Heart left ventricle (tissue), 16 donors: ENCODE measurements at places on chromosomes 4 and X. TPM values are rescaled to one million over a fixed set of nuclear protein-coding genes. Genes with fewer than 3 reads are reported as not detected.

DNA sequence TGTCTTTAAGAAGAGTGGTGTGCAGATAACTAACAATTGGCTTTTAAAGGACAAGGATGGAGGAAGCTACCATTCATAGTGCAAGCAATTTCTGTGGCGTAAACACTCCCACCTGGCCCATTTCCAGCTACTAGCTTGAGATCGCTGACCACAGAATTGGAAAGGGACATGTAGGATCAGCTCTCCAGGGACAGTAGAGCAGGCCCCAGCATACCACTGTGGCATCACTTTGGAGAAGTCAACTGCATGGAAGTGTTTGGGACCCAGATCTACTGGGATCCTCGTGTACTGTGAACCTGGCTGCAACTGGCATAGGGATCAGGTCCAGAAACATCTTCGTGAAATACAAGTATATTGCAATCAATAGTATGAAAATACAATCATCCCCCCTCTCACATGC, 515.0 kb downstream of the INPP4B start:
- DNase-seq = peak; percentile 61

GRCh38 chr4:110620691-110621327, 2.1 kb downstream of the PITX2 start:
- no peak for DNase-seq

GRCh38 chrX:51876441-51876840, 17.0 kb upstream of the MAGED1 start:
- DNase-seq = no peak

DNA sequence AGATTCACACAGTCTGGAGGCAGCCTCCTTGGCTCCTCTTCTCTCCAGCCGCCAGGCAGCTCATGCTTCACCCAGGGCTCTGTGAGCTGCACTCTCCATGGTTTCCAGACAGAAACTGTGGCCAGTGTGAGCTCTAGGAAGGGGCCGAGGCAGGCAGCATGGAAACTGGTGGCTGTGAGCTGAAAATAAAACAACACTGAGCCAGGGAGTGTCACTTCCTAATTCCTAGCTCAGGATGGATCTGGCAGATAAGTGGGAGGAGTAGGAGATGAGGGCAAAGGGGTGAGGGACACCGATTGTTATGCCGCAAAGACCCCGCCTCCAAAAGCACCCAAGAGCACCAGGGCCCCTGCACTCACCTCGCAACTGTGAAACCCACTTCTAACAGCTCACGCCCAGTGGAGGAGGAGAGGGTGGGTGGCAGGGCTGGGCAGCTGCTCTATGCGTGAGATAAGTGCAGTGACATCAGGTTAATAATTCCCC, 69.8 kb downstream of the FHDC1 start:
- no peak for DNase-seq

DNA sequence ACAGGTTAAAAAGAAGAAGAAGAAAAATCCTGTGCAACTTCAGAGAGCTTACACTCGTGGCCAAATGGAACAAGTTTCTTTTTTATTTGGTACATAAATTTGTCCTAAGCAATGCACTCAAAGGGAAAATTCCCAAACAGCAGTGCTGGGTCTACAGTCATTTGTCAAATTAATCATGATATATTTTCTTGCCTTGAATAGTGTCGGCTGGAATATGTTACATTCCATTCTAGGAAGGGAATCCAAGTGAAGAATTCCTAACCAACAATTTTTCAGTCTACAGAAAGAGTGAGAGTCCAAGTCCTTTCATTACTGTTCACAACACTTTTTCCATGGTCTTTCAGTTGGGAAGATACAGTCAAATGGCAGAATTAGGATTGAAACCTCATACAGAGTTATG, 63.9 kb downstream of the HAND2 start:
- DNase-seq = no peak

FAM114A1 gene
- 38.9 TPM for total RNA-seq

GRCh38 chrX:69019073-69019890, 146.0 kb downstream of the PJA1 start:
- no peak for DNase-seq

POU4F2 gene
- total RNA-seq = not detected
